Daoy (cell line): ENCODE measurements at places on chromosomes 7 and 10. TPM values are rescaled to one million over a fixed set of nuclear protein-coding genes. Genes with fewer than 3 reads are reported as not detected.

Gene C7orf57
- 0.91 and 0.95 TPM in 2 replicates for total RNA-seq

GRCh38 chr7:142760071-142760642 is 10.6 kb upstream of the PRSS2 start:
- DNase-seq = peak; percentile 75

DNA sequence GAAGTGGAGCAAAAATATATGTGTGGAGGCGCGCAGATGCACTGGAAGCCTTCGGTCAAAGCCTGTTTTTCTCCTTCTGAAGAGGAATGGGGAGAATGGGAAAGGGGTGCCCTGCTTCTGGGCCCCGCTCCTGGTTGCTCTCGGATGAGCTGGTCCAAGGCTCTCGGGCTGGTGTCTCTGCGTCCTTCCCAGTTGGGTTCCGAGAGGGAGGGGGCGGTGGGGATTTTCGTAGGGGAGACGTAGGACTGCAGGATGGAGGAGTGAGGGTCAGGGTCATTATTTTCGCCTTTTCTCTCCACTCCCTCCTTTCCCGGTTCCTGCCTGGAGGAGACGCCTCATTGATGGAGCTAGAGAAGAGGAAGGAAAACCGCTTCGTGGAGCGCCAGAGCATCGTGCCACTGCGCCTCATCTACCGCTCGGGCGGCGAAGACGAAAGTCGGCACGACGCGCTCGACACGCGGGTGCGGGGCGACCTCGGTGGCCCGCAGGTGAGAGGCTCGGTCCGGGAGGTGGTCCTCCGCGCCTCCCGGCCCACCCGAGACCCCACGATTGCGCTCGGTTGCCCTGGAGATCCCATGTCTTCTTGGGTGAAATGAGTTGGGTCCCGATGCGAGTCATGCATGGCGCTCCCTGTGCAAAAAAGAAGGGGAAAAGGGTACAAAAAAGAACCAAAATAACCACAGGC is 790 bp downstream of the ADAM22 start:
- DNase-seq = peak; percentile 29

Gene GDF10
- total RNA-seq = 0.23 TPM in 1 of 2 replicates, not detected in the other

Gene ORC5
- total RNA-seq = 94.9 and 98.7 TPM in 2 replicates

Gene POM121C
- total RNA-seq = 1.6 and 2.9 TPM in 2 replicates

GRCh38 chr7:21426286-21427181 is 1.3 kb upstream of the SP4 start:
- DNase-seq = no peak

Gene SFTPA2
- not detected in 2 replicates for total RNA-seq

DNA sequence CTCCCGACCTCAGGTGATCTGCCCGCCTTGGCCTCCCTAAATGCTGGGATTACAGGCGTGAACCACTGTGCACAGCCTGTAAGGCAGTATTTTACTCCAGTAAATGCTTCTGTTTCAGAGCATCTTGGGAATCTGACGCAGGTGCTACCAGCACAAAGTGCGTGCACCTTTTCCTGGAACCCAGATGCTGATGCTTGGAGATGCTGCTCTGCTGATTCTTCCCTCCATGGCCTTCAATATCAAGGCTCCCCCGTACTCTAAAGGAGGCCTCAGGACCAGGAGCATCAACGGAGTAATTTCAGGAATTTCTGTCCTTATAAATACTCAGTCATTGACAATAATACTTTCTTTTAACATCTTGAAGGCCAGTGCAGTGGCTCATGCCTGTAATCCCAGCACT is 23.5 kb downstream of the DENND2A start:
- no peak for DNase-seq

Gene SUMF2
- total RNA-seq = 167 and 168 TPM in 2 replicates

DNA sequence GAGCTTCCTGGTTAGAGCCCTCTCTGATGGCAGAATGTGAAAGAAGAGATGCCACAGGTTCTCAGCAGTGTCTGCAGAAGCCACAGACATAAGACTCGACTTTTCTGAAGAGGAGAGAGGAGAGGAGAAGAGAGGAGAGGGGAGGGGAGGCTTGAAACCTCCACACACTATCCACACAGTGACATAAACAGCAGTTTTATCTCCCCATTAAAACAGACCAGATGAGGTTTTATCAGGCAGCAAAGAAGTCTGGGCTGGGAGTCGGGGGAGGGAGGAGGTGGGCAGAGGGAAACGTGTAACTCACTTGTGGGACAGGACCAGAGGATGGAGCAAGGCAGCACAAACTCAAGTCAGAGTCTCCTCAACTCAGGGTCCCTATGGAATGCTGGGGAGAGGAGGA is 76.5 kb downstream of the XPNPEP1 start:
- no peak for DNase-seq

- DNase-seq = no peak
Observed at GRCh38 chr10:101323495-101323894, 30.5 kb upstream of the BTRC start.

GRCh38 chr7:98352621-98353020 is 48.3 kb downstream of the BAIAP2L1 start:
- peak; percentile 66 for DNase-seq

Gene LGI1
- total RNA-seq = not detected in 2 replicates

Gene SPRN
- total RNA-seq = not detected in 2 replicates

DNA sequence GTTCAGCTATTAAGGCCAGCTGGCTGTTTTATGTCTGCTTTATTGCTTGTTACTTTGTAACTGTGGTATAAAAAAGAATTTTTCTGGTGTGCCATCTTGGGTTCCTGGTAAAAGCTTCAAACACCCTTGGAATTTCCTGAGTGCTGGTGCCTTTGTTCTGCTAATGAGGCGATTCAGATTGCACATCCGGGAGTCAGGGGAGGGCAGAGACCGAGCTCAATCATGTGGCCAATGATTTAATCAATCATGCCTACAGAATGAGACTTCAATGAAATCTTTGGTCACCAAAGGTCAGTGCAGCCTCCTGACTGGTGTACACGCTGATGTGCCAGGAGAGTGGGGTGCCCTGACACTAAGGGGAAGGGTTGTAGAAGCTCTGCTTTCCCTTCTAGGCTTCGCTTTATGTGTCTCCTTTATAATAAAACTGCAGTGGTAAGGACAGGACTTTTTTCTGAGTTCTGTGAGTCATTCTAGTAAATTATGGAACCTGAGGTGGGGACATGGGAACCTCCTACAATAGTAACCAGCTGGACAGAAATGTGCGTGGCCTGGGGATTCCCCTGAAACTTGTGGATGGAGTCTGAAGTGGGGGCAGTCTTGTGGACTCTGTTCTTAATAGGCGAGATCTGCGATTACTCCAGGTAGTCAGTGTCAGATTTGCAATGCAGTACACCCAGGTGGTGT is 69.4 kb upstream of the OGDHL start:
- DNase-seq = peak; percentile 67

DNA sequence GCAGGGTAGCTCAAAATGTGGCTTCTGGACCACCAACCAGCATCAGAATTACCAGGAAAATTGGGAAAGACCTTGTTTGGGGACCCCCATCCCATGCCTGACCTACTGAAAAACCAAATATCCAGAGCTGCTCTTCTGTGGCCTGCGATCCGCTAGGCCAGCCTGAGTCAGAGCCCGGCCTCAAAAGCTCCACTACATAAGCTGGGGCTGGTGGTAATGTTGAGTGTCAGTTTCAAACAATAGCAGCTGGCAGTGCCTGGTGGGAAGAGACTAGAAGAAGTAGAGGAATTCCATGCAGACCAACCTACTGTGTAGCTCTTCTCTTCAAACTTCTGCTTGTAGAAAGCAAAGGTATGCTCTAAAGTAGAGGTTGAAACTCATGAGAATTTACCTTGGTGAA is 52.0 kb downstream of the KLRG2 start:
- DNase-seq = no peak

DNA sequence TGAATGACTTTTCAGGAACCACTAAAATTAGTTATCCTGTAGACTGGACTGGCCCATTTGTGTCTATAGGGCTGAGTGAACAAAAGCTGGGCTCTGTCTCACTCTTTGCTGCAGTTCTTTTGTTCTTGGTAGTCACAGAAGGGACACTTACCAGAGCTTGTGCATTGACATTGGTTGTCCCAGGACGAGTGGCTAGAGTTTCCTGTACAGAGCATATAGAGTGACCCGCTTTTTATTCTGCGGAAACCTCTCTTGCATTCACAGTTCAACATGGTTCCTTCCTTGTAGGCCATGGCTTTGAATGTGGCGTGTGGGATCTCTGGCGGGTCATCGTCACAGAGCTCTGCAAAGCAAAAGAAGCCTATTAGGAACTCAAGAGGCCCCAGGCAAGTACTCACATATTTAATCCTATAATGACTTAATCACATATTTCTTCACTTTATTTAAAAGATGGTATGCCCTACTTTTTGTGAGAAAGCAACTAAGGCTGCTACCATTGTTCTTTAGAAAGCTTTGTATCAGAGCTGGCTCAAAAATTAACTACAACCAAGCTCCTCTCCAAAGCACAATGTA is 36.4 kb downstream of the IL2RA start:
- DNase-seq = no peak

Gene ARHGAP12
- total RNA-seq = 16.9 and 20.7 TPM in 2 replicates

Gene NPSR1
- not detected in 2 replicates for total RNA-seq

Gene CRTAC1
- total RNA-seq = 5.6 and 17.9 TPM in 2 replicates

DNA sequence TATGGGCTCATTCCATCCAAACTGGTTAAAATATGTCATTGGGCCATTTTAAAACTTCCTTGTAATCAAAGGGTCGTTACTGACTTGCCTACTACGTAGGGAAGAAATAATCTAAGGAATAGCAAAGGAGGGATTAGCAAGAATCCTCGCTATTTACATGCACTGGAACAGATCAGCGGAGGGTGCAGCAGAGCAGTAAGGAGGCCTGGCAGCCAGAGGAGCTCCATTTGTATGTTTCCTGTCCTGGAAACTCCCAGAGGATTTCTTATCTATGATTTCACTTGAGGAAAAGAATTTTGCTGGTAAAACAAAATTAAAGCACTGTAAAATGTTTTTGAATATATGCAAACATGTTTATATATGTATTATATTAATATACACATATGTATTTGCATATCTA is 107.3 kb downstream of the TPK1 start:
- DNase-seq = no peak

DNA sequence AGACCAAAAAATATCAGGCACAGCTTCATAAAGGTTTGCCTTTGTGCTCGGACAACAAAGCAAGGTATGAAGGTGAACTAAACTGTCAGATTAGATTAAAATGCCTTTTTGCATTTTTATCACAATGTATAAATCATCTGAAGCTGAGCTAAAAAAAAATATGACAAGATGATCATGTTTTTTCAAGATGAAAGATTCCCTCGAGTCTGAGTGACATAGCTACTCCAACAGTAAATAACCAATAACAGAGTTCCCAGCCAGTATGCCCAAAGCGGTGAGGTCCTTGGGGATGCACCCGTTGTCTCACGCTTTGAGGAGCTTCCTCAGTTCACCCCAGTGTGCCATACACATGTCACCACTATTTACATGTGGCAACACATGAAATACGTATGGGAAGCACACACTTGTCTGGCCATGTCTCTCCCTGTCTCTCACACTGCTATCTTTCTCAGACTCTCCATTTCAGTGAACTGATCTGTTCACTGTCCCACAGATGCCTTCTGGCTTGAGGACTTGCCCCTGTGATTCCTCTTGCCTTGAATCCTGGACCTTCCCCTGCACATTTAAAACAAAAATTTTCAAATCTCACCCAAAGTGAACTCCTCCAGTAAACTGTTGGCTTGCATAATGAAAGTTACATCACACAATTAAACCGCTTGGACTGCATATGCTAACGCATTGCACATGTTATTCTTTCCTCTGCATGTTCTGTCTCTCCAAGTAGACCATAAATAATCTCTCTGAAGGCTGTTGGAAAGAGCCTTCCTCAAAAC is 2.6 kb upstream of the PIK3CG start:
- DNase-seq = no peak

DNA sequence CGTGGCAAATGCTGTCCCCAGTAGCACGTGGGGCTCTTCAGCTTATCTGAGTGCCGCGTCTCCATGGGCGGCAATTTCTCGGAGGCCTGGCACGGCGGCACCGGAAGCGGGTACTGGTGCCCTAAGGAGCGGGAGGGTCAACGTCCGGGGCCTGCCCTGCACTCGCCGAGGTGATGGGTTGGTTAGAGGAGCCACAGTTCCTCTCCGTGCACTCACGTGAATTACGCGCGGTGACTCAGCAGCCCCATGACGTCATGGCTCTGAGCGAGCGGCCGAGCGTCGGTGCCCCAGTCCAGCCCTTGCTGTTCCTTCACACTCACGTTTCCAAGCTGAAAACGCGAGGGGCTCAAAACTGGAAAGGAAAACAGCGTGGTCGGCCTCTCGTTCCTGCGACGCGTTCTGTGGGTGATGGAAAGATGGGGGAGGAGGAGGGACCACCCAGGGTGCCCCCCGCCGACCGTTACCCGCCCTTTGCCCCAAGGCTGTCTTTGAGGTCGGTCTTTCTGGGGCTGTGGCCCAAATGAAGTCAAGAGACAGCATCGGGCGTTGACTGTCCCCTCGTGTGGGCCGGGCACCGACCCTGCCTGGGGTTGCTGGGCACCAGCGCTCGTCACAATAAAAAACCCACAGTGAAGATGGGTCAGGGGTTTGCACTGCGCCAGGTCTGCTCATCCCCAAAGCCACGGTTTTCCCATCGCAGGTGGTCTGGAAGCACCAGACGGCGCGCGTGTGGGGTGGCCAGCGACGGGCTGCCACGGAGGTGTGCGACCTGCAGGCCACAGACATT is 70.4 kb upstream of the CFAP46 start:
- DNase-seq = no peak

DNA sequence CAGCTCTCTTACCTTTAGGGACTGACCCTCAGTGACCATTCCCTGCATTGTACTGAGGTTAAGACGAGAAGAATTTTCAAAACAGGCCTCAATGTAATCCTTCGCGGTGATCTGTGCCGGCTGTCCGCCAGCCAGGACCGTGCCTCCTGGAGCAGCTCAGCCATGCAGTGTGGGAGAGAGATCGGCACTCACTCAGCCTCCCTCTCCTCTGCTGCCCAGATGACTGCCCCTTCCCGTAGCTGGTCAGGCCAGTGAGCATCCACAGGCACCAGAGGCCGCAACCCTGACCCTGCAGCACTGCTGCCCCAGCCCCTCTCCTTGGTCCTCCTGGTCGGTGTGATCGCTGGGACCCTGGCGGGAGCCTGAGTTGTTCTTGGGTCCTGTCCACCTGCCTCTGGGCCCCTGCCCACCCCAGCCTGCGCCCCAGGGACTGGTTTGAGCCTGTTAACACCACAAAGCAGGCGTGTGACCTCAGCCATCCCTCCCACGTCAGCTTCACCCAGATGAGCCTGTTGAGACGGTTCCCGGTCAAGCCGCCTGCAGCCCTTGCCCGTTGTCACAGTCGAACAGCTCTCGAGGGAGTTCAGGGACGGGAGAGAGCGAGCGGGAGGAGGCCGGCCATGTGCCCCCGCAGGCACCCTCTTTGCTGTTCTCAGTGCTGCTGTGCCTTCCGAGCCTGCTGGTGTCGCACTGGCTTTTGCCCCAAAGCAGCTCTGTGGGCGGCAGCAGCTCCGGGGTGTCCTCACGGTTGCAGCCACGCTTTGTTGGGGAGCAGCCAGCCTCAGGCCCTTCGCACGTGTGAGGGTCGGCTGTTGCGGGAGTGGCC is 37.2 kb downstream of the NKX6-2 start:
- no peak for DNase-seq

Gene NPFFR1
- total RNA-seq = under 0.01 TPM in 1 of 2 replicates, not detected in the other
